ENCODE measurements at places on chromosomes 6 and 20.

DNA sequence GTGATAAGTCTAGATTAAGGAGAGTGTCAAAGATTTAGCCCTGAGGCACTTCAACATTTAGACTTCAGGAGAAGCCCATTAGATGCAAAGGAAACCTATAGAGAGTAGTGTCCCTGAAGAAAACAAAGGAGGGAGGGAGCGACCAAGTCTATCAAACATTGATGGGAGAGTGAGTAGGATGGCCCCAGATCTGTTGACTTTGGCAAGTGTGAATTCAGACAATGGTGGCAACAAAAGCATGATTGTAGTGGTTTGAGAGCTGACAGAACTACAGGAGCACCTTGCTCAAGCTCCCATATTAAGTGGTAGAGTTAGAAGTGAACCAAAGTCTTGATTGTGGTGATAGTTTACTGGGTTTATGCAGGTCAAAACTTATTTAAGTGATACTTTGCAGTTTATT lies 979 bp upstream of the ABCF1 start:
- DNase-seq: no peak

DNA sequence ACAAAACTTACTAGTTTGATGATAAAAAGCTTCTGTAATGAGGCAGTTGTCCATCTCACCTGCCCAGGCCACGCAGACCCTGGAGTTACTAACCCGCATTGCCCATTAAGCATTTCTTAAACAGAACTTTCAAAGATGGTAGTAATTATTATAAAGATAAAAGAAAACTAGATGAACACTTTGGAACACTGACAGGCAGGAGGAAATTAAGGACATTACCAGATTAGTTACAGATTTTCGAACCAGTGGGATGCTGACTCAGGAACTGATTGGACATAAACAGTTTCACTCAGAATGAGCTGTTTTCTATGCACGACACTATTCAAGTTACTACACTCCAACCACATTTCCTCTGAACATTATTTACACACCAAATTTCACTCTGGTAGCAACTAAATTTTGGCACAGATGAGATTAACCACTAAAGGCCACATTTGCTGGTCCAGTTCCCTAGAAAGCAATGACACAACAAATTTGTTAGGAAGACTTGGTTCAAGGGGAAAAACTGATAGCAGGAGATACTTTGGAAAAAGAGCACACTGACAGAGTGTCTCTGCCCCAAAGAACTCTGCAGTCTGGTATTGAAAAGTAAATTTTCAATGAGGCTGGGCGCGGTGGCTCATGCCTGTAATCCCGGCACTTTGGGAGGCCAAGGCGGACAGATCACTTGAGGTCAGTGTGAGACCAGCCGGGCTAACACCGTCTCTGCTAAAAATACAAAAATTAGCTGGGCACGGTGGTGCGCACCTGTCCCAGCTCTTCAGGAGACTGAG lies 3.0 kb downstream of the ROMO1 start:
- DNase-seq: no peak

GRCh38 chr20:18543932-18544331 lies 23.3 kb upstream of the SMIM26 start:
- DNase-seq: no peak

DNA sequence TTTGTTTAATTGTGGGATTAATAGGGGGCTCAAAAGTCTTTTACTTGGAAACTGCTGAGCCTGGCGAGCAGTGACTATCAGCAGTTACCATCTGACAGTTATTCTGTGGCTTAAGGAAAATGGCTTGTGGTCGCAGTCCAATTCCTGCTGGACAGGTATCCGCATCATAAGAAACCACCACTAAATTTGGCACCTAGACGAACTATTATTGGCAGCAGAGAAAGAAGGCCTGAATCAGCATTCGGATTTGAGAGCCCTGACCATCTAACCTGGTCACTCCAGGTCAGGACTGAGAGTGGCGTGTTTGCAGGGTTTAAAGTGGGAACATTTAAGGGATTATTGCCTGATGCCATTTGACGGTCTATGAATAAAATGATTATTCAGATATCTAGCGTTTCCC lies 146.4 kb downstream of the RPS12 start:
- DNase-seq: no peak

DNA sequence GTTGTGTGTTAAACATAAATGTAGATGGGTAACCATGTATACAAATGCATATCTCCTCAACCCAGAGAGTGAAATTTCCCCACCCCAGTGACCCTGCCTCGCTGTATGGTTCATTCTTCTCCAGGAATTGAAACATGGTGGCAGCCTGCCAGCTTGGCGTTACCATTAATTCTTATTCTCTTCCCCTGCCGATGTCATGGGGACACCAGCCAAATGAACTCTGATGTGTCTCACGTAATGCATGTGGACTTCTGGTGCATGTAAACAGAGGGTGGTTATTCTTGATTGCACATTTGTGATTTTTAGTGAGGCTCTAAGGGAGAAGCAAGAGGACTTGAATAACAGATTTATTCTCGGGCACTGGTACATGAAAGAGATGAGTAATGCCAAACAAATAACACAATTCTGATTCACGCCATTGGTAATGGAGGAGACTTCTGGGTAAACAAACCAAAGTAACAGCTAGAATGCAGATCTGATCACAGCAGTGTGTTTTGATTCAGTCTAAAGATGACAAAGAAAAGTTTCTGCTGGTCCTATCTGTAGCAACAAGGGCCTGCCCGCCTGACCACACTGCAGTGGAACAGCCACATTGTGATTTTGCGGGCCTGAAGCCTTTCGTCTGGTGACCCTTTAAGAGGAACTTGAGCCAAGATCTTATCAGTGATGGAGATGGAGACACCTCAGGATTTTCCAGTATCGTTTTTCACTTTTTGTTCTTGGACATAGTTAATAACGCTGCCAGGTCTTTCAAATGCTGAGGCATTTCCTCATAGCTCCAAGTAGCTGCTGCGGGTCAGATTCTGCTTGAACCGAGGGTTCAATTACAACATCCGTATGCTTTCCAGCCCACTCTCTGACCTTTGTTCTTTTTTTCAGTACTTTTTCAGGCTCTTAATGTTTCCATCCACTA lies 171.8 kb upstream of the AKAP12 start:
- DNase-seq: no peak

- no peak for DNase-seq
Measured at GRCh38 chr20:62804627-62805154, at the start of gene OGFR. OGFR (plus strand) TSS chr20:62804835; CDS start chr20:62804860, 25 bp downstream.

- DNase-seq: no peak
Measured at GRCh38 chr20:23482138-23482537, 8.8 kb upstream of the CST8 start.

DNA sequence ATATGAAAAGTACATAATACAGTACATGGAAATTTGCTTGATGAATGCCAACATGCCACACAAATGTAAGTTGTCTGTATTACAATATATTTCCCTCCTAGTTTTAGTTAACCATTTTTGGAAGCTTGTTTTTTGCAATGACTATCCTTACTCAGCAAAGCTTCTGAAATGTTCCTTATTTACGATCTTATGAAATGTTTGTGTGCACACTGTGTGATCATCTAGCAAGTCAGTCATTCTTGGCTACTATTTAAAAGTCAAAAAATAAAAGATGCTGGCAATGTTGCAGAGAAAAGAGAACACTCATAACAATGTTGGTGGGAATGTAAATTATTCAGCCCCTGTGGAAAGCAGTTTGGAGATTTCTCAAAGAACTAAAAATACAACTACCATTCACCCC lies 33.8 kb downstream of the SUMO4 start:
- DNase-seq: no peak

DNA sequence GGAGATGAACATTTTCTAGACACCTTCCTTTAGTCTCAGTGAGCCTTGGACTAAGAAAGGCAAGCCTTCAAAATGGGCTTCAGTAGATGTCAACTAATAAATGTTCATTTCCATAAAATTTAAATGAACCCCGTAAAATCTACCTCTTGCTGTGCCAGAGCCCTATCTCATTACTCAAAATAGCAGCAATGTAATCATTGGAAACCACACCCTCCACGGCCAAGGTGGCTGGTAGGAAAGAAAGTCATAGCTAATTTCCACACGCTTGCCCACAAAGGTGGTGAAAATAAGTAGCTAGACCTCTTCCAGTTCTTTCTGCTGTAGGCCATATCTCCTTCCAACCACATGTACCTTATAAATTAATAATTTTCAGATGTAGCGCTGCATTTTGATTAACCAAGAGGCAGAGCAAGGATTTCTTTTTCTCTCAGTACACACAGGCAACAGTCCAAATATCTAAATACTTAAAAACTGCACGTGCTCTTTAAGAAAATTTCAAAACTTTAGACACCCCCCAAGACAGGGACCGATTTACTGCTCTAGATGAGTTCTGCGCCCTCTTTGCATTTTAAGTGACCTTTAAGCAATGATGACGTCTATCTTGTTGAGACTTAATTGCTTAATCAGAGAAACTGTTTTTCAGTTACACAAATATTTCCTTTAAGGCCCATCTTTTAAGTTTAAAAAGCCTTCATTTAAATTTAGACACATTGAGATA lies 290.8 kb downstream of the ZNF217 start:
- no peak for DNase-seq

DNA sequence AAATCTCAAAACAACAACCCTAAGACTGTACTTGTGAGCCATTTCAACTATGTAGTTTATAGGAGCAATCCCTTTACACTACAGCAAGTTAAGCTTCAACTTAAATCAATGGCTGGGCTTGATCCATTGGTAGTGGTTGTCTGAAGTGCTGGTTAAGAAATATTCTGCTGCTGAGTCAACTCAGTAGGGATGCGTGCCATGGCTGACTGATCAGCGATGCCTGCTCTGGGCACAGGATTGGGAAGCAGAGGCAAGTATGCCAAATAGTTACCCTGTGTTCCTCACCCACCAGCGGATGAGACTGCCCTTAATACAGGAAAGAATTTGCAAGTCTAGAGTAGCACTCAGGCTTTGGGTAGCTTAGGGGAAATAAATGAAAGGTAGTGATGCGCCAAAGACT lies 41.5 kb downstream of the GCM1 start:
- no peak for DNase-seq

DNA sequence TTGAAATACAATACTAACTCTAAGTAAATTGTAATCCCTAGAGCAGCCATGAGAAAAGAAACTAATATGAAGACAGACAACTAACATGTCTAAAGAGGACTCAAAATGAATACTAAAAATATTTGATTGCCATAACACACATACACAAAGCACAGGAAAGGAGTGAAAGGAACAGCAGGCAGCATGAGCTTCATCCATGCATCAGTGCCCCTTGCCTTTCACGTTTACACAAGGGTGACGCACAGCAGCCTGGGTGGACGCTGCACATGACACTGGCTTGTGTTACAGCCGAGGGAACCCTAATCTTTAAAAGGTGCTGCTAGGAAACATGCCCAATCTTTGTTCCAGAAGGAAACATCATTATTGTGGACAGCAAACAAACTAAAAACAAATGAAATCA lies 123.5 kb downstream of the MAN1A1 start:
- no peak for DNase-seq

- no peak for DNase-seq
Measured at GRCh38 chr6:7461416-7461815, 71.8 kb downstream of the RIOK1 start.

DNA sequence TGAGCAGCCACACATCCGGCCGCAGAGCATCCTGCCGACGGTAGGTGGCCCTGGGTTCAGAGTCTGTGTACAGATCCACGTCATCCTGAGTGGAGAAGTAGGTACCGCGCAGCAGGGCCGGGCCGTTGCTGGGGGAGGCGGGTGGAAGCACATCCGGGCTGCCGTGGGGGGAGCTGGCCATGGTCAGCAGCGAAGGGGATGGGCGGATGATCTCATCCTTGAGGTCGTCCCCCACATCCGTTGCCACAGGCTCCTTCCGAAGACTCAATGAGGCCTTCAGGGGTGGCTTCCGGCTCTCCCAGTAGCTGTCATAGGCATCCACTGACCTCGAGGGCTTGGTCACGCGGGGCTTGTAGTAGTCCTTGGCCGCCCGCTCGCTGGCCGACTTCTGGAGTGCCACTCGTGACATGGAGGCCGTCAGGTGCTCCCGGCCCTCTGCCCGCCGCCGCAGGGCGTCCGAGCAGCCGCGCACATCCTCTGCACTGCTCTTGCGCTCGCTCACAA lies 9.2 kb downstream of the SPATA2 start:
- no peak for DNase-seq

DNA sequence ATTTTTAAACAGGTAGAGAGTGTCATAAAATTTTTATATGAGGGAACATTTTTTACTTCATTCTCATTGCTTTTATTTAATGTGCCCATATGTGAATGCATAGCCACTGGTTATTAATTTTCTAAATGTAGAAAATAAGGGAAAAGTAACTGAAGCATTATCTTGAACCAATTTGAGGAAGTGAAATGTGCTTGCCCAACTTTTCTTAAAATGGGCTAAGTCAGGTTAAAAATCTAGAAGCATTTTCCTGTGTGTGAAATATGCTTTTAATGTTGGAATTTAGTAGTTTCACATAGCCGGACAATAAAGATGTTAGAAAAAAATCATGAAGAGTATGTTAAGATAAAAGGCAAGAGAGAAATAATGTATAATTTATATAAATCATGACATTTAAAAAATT lies 3.8 kb downstream of the SEC23B start:
- DNase-seq: no peak

- peak; percentile 26 for DNase-seq
Measured at GRCh38 chr20:755941-756340, 12.4 kb downstream of the SLC52A3 start.

DNA sequence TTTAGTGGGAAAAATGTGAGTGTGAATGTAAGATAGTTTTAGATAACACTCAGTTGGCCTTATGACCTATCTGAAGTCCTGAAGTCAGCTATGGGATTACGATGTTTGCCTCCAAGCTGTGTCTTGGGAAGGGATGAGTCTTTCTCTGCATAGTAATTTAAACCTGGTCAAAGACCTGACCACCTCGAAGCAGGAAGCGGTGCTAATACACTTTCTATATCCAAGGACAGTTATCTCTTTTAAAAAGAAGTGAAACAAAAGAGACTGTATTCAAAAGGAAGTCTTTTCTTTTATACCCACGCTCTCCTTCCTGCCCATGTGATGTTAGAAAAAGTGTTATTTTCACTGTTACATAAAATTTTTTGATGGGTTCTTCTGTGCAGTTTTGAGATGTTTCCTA lies 94.9 kb downstream of the JARID2 start:
- DNase-seq: no peak

DNA sequence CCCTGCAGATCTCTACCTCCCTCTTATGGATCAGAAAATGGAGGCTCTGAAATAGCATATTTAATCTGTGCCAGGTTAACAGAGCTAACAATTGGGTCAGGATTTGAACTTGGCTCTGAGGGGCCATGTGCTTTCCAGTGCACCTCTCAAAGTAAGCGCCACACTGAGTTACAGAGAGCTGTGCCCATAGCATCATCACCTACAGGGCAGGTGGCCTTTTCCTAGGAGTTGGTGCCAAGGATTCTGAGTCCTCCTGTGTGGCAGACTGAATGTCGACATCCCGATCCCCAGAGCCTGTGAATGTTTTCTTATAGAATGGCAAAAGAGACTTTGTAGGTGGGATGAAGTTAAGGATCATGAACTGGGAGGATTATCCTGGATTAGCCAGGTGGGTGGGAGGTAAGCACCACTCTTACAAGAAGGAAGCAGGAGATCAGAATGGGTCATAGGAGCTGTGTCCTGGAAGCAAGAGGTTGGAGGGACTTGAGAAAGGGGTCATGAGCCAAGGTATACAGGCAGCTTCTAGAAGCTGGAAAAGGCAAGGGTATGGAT lies 68.0 kb upstream of the TBC1D7 start:
- no peak for DNase-seq
